Right atrium auricular region (tissue), 2 donors: ENCODE measurements at places on chromosomes 2 and 18. TPM values are rescaled to one million over a fixed set of nuclear protein-coding genes. Genes with fewer than 3 reads are reported as not detected.

DNA sequence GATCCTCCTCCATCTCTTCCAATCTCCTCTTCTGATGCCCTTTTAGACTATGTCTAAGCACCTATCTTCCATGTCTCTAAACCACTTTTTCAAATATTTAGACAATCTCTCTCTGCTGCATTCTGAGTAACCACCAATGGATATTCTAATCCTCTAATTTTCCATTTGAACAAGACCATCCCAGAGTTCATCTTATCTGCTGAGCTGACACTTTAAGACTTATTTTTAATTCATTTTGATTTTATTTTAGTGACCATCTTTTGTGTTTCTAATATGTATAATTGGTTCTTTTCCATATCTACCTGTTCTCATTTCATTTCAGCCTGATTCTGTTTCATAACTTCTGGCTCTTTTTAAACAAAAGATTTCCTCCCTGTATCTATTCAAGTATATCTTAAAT, 369.9 kb downstream of the CLIP4 start:
- no peaks in the 10 kb centered on the region for H3K36me3 ChIP-seq
- no peak overlapping the region for H3K27ac ChIP-seq
- H3K4me3 ChIP-seq, result no peak overlapping the region
- H3K4me1 ChIP-seq, result no peaks in the 10 kb centered on the region
- H3K27me3 ChIP-seq, result no peaks in the 10 kb centered on the region

- H3K4me1 ChIP-seq, result no peaks in the 10 kb centered on the region
- no peak overlapping the region for H3K4me3 ChIP-seq
- DNase-seq, result no peak
- H3K36me3 ChIP-seq, result no peaks in the 10 kb centered on the region
- no peaks in the 10 kb centered on the region for H3K27me3 ChIP-seq
Measured at GRCh38 chr2:175418224-175418835, 236.8 kb upstream of the ATP5MC3 start.

DNA sequence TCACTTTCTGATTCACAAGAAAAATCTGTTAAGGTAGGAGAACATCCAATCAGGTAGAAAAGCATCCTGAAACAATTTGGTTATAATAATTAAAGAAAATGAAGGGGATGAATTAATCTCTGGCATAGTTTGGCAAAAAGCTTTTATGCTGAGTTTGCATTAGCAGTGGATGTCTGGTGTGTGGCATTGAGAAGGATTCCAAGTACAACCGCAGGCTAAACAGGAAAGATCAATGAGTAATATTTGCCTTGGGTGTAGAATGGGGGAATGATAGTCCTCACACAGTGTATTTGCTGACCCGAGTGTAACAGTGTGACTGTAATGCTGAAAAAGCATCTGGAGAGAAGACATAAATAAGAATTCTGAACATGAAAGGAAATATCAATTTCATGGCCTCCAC, 68.3 kb upstream of the SESTD1 start:
- DNase-seq, result no peak
- H3K27ac ChIP-seq, result no peak overlapping the region
- H3K36me3 ChIP-seq, result no peaks in the 10 kb centered on the region
- no peaks in the 10 kb centered on the region for H3K4me1 ChIP-seq
- H3K4me3 ChIP-seq, result no peak overlapping the region

DNA sequence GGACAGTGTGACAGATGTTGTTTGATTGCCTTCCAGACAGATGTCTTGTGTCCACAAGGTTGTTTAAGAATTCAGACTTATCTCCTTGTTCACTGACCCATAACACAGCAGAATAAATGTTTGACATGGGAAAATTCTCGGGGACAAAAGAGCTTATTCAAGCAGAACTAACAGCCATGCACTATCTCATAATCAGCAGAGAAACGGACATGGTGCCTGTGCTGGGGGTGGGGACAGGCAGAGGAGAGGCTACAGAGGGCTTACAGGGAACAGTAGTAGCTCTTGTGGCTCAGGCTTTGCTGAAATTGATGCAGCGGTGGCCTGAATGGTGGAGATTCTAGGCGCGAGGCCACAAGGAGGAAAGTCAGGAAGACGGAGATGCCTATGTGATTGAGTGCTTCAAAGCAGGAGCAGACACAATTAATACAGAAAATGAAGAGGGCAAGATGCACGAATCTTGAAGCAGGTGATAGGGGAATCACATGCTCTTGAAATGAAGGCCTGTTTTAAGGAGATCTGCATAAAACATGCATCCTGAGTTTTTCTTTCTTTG, 62.0 kb upstream of the CAB39 start:
- H3K36me3 ChIP-seq, result no peaks in the 10 kb centered on the region
- no peak overlapping the region for H3K4me3 ChIP-seq
- H3K27ac ChIP-seq, result no peak overlapping the region

- H3K4me3 ChIP-seq, result no peak overlapping the region
- H3K4me1 ChIP-seq, result no peaks in the 10 kb centered on the region
- no peaks in the 10 kb centered on the region for H3K27me3 ChIP-seq
- no peak for DNase-seq
- no peak overlapping the region for H3K27ac ChIP-seq
Measured at GRCh38 chr18:33532978-33533377, 45.0 kb upstream of the ASXL3 start.

DNA sequence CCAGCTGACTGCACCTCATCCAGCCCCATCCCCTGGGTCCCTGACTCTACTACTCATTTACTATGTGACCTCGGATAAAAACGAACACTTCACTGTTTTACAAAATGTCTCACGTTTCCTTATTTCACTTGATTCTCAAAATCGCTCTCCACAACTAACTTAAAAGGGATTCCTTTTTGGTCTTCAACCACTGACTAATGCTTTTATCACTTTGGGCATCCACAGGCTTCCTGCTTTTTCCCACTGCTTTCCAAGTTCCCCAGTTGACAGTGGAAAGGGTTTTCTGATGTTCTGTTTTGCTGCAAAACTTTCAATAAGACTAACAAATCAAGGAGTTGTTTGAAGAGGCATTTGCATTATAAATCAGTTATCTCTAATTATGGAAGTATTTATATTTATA, 24.1 kb downstream of the EIF2AK3 start:
- H3K27ac ChIP-seq, result peak overlapping the region; percentile 27
- H3K27me3 ChIP-seq, result no peaks in the 10 kb centered on the region
- no peak for DNase-seq
- H3K36me3 ChIP-seq, result no peaks in the 10 kb centered on the region

- DNase-seq, result peak; percentile 61
- H3K4me3 ChIP-seq, result no peak overlapping the region
- no peaks in the 10 kb centered on the region for H3K36me3 ChIP-seq
- H3K4me1 ChIP-seq, result peaks cover 51% of the 10 kb centered on the region
Measured at GRCh38 chr2:9217838-9218770, 11.5 kb downstream of the ASAP2 start.

- H3K4me1 ChIP-seq, result peaks cover 26% of the 10 kb centered on the region
- no peak overlapping the region for H3K27ac ChIP-seq
Measured at GRCh38 chr2:174635015-174635593, 37.5 kb upstream of the WIPF1 start.

DNA sequence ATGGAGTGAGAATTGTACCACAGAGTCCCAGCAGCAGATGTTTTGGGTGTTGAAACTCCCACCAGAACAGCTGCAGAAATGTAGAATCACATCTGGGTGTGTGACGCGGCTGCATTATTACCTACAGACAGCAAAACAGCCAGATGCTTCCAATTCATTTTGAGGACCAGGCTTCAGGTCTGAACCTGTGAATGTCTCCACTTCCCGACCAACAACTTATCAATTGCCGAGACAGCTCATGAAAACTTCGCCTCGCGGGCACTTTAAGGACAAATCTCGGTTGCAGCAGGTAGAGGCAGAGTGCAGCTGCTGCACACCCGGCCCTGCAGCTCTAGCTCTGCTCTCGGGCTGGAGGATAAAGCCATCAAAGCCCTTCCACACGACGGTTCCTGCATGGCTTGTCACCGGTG, 202.0 kb downstream of the HRH4 start:
- H3K27ac ChIP-seq, result no peak overlapping the region
- no peaks in the 10 kb centered on the region for H3K27me3 ChIP-seq

- no peak for DNase-seq
- no peaks in the 10 kb centered on the region for H3K36me3 ChIP-seq
- H3K27ac ChIP-seq, result no peak overlapping the region
- no peak overlapping the region for H3K4me3 ChIP-seq
Measured at GRCh38 chr18:72840109-72840508, 27.7 kb downstream of the NETO1 start.

GRCh38 chr2:112600634-112601033, 16.2 kb downstream of the CHCHD5 start:
- H3K36me3 ChIP-seq, result no peaks in the 10 kb centered on the region
- no peaks in the 10 kb centered on the region for H3K4me1 ChIP-seq
- H3K4me3 ChIP-seq, result no peak overlapping the region
- H3K27ac ChIP-seq, result no peak overlapping the region

DNA sequence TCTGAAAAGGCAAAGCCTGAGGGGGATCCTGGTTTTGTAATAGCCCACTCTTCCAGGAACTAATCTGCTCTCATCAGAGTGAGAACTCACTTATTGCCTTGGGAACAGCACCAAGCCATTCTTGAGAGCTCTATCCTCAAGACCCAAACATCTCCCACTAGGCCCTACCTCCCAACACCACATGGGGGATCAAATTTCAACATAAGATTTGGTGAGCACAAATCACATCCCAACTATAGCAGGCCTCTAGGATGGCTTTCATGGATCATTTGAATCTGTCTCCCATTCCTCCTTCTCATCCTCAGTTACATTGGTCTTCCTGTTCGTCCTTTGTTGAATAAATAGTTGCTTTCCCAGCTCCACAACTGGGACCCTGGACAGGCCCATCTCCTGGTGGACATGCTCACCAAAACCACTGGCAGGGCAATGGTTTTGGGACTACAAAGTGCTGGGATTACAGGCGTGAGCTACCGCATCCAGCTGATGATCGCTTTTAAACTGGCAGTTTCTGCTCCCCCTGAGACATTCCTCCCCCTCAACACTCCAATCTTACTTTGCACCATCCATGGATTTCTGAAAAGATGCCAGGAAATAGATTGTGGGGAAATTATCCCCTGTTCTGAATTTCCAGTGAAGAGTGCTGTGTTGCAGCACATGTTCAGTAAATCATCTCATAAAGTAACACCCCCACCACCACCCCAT, 42.6 kb downstream of the MCFD2 start:
- no peak overlapping the region for H3K27ac ChIP-seq
- DNase-seq, result no peak
- H3K4me1 ChIP-seq, result no peaks in the 10 kb centered on the region
- no peaks in the 10 kb centered on the region for H3K27me3 ChIP-seq

GRCh38 chr2:85750587-85751575, 2.9 kb upstream of the ATOH8 start:
- peaks cover 15% of the 10 kb centered on the region for H3K36me3 ChIP-seq
- H3K4me3 ChIP-seq, result no peak overlapping the region
- peak; percentile 87 for DNase-seq
- H3K4me1 ChIP-seq, result peaks cover 70% of the 10 kb centered on the region

GRCh38 chr2:39508198-39508597, 71.1 kb upstream of the MAP4K3 start:
- no peaks in the 10 kb centered on the region for H3K27me3 ChIP-seq
- no peak overlapping the region for H3K27ac ChIP-seq
- H3K4me3 ChIP-seq, result no peak overlapping the region
- H3K36me3 ChIP-seq, result no peaks in the 10 kb centered on the region

DNA sequence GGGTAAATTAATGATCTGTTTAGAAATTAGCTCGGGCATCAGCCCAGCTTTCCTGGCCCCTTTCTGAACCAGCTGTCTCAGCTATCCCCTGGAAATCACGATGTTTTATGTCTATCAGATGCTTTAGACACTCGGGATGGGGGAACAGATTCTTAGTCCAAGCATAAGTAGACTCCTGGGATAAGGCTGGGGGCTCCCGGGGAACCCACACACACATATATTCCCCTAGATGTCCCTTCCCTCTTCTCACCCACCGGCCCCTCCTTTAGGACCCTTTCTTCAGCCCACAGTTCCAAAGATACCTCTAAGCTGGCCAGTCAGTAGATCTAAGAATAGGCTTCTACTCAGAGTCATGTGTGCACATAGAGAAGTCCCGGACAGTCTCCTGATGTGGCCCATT, 151.5 kb upstream of the COPS8 start:
- H3K27me3 ChIP-seq, result no peaks in the 10 kb centered on the region
- no peaks in the 10 kb centered on the region for H3K4me1 ChIP-seq
- H3K27ac ChIP-seq, result no peak overlapping the region
- H3K36me3 ChIP-seq, result no peaks in the 10 kb centered on the region
- H3K4me3 ChIP-seq, result no peak overlapping the region
- peak; percentile 55 for DNase-seq

DNA sequence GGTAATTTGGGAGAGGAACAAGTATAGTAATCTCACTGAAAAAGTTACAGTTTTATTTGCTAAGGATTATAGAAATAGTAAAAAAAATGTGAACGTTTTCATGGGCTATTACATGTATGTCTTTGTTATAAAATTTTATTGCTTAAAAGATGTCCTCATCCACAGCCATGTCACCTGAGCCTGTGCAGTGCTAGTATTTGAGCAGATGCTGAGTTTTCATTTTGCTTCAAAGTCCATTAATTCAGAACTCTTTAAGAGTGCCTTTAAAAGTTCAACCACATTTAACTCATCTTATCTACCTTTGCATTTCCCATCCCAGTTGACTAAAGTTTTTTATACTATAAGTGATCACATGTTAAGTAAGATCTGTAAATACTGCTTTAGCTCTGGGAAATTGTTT, 52.6 kb downstream of the DPP10 start:
- no peak overlapping the region for H3K4me3 ChIP-seq
- no peak for DNase-seq
- H3K27ac ChIP-seq, result no peak overlapping the region
- H3K27me3 ChIP-seq, result no peaks in the 10 kb centered on the region
- no peaks in the 10 kb centered on the region for H3K36me3 ChIP-seq

- H3K27ac ChIP-seq, result peak overlapping the region; percentile 17
- H3K27me3 ChIP-seq, result no peaks in the 10 kb centered on the region
- H3K4me3 ChIP-seq, result no peak overlapping the region
- no peak for DNase-seq
- H3K36me3 ChIP-seq, result no peaks in the 10 kb centered on the region
- H3K4me1 ChIP-seq, result peaks cover 37% of the 10 kb centered on the region
Measured at GRCh38 chr2:108620656-108621055, 86.4 kb downstream of the LIMS1 start.

GRCh38 chr2:120236316-120236715, 13.1 kb upstream of the TMEM185B start:
- DNase-seq, result no peak
- no peak overlapping the region for H3K27ac ChIP-seq
- H3K36me3 ChIP-seq, result no peaks in the 10 kb centered on the region
- no peaks in the 10 kb centered on the region for H3K27me3 ChIP-seq

- no peaks in the 10 kb centered on the region for H3K36me3 ChIP-seq
- no peak overlapping the region for H3K4me3 ChIP-seq
- H3K4me1 ChIP-seq, result no peaks in the 10 kb centered on the region
- no peaks in the 10 kb centered on the region for H3K27me3 ChIP-seq
- no peak overlapping the region for H3K27ac ChIP-seq
Measured at GRCh38 chr2:219803294-219803693, 175.9 kb downstream of the SLC4A3 start.

Gene MAP3K19
- total RNA-seq, result not detected

Gene SCN9A
- 1.1 TPM for total RNA-seq

Gene CGREF1
- 4.5 TPM for total RNA-seq

Gene DAPL1
- not detected for total RNA-seq

Gene CCDC150
- total RNA-seq, result 0.79 TPM

Gene ZNF385B
- total RNA-seq, result 33.3 TPM

Gene MYO5B
- total RNA-seq, result 7.7 TPM

Gene ALLC
- total RNA-seq, result not detected
